Fibroblast of the aortic adventitia (primary cell): ENCODE measurements at places on chromosomes 11 and 22. TPM values are rescaled to one million over a fixed set of nuclear protein-coding genes. Genes with fewer than 3 reads are reported as not detected.

SLC6A5 gene
- not detected in 2 replicates for total RNA-seq

IGHMBP2 gene
- total RNA-seq = 10.8 and 11.0 TPM in 2 replicates

KRTAP5-8 gene
- total RNA-seq = not detected in 2 replicates

GLYAT gene
- total RNA-seq = not detected in 2 replicates

MMP13 gene
- not detected in 2 replicates for total RNA-seq

TMEM126A gene
- 61.5 and 66.2 TPM in 2 replicates for total RNA-seq

SHISAL1 gene
- 0.98 and 11.4 TPM in 2 replicates for total RNA-seq

EEF1G gene
- total RNA-seq = 1,443 and 1,493 TPM in 2 replicates

HBG2 gene
- total RNA-seq = not detected in 2 replicates

GPR83 gene
- total RNA-seq = not detected in 2 replicates

SAA4 gene
- total RNA-seq = 0.27 TPM in 1 of 2 replicates, not detected in the other

RFPL2 gene
- not detected in 2 replicates for total RNA-seq

RDX gene
- total RNA-seq = 108 and 307 TPM in 2 replicates
